Neural progenitor cell (in vitro differentiated cells): ENCODE measurements at places on chromosomes 11 and 22. TPM values are rescaled to one million over a fixed set of nuclear protein-coding genes. Genes with fewer than 3 reads are reported as not detected.

GRCh38 chr11:114607753-114608459, 12.3 kb upstream of the NXPE4 start:
- no peak for DNase-seq

- DNase-seq, result no peak
These were observed 28.4 kb downstream of the TRPC6 start for GRCh38 chr11:101555366-101555765.

Gene INSC
- total RNA-seq, result 0.09 and 0.87 TPM in 2 replicates

GRCh38 chr11:93775289-93775688, 8.8 kb upstream of the MED17 start:
- DNase-seq, result peak; percentile 45

GRCh38 chr22:37930270-37930951, 23.0 kb downstream of the C22orf23 start:
- peak; percentile 34 for DNase-seq

DNA sequence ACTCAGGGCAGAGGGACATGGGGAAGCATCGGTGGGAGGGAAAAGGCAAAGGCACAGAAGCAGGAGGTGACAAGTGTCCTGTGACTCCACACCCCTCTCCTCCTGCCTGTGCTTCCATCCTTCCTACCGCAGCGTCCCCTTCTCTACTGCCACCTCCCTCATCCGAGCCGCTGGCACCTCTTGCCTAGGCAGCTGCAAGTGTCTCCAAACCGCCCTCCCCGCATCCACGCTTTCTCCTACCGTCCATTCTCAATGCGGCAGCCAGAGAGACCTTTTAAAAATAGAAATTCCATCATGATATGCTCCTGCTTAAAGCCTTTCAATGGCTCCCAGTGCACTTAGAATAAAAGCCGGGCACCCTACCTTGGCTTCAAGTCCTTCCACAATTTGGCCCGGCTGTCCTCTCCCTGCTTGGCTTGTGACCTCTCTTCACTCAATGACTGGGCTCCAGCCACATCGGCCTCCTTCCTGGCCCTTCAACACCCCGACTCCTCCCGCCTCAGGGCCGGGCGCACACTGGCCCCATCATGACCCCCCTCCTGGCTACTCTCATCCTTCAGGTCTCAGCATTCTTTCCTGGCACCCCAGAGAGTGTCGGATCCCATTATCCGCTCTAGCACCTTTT, 16.5 kb downstream of the LRRC10B start:
- no peak for DNase-seq

Gene CALCA
- not detected in 2 replicates for total RNA-seq

Gene FAT3
- 20.9 and 22.0 TPM in 2 replicates for total RNA-seq

- no peak for DNase-seq
These were observed 52.3 kb downstream of the RASSF10 start for GRCh38 chr11:13061294-13061990.

DNA sequence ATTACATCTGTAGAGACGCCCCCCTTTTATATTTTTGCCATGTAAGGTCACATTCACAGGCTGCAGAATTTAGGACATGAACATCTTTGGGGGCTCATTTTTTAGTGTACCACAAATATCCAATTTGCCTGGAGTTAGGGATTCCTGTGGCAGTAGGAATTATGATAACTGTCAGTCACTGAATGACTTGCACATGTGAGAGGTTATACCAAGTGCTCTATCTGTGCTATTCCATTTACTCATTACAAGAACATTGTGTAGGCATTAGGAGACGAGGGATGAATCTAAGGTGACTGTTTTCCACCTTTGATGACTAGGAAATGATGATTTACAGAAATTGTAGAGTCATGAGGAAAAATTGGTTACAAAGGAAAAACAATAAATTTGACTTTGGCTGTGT, 79.3 kb downstream of the LIF start:
- no peak for DNase-seq

- DNase-seq, result no peak
These were observed 46.8 kb downstream of the PAMR1 start for GRCh38 chr11:35478471-35479091.

Gene SCUBE1
- total RNA-seq, result 25.9 and 35.3 TPM in 2 replicates

DNA sequence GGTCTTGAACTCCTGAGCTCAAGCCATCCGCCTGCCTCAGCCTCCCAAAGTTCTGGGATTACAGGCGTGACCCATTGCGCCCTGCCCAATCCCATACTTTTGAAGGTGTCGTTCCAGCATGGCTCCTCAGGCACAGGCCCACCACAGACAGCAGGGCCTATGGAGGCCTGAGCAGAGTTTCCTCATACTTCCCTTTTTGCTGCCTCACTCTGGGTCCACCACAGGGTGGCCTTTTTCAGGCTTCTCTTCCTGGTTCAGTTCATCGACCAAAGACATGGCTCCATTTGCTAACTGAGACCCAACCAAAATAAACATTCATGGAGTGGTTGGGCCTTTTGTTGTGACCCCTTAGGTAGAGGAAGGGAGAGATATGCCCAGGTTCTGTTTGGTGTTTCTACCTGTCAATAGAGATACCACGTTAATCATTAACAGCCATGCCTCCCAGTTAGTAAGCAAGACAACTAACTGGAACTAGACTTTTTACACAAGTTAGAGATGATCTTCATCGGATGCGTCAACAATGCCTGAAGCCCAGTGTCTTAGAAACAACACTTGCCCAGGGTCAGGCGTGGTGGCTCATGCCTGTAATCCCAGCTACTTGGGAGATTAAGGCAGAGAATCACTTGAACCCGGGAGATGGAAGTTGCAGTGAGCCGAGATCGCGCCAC, 35.1 kb downstream of the TRIOBP start:
- no peak for DNase-seq

GRCh38 chr22:49052023-49052538, 775.6 kb downstream of the BRD1 start:
- DNase-seq, result no peak

- no peak for DNase-seq
These were observed 2.1 kb downstream of the TRIM29 start for GRCh38 chr11:120135838-120136237.

DNA sequence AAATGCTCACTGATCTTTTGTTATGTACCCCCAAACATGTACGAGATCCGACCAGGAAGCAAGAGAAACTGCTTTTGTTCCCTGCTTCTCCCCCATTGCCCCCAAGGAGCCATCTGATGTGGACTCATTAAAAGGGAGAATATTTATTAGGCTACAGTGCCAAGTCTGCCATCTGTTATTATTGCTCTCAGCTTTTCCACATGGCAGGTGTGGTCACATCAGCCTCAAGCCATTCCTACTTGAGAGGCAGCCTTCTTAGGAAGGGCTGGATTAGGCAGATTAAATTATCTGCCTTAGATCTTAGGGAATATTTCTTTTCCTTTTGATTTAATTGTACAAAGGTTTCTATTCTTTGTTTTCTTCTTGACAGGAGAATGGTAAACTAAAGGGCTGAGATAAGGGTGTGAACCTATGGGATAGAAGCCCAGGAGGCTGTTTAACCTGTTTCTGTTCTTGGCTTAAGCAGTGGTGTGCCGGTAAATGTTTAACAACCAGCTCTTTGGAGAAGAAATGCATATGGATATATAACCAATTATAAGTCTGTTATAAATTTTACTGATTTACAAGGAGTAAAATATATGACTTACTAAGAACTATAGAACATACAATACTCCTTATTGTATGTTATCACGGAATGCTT, 88.8 kb downstream of the PDHX start:
- no peak for DNase-seq

- DNase-seq, result no peak
These were observed 66.7 kb downstream of the BID start for GRCh38 chr22:17707526-17707925.

DNA sequence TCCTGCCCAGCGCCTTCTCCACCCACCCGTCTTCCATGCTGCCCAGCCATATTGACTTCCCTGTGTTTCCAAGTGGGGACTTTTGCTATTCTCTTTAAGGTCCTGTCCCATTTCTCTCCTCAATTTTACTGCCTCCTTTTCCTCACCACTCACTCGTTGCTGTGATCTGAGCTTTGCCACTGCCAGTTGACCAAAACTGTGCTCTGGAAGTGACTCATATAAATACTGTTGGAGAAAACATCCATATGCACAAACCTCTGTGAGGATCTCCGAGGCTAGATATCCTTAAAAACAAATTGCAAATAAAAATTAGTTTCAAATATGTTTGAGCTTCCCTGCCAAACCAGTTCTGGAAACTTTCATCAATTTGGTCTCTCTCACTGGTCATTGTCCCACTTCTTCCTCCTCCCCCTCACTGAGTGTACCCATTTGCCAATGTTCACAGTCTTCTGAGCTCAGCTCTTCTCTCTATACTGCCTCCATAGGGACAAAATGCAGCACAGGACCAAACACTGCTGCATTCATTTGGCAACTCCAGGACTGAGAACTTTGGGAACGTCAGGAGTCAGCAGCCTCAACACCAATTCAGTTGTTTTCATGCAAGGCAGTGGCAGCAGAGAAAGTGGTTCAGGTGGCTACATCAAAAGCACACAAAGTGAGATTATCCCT, 34.0 kb upstream of the MMP13 start:
- DNase-seq, result no peak
